ENCODE measurements at places on chromosomes 12 and 14.

DNA sequence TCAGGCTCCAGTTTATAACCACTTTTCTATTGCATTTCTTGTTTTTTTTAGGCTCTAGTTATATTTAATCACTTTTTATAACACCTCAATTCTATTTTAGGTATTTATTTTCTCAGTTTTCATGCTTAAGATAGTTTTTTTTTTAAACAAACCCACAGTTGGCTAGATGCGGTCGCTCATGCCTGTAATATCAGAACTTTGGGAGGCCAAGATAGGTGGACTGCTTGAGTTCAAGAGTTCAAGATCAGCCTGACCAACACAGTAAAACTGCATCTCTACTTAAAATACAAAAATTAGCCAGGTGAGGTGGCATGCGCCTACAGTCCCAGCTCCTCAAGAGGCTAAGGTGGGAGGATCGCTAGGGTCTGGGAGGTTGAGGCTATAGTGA is 93.0 kb downstream of the PPP1R12A start:
- DNase-seq: no peak

DNA sequence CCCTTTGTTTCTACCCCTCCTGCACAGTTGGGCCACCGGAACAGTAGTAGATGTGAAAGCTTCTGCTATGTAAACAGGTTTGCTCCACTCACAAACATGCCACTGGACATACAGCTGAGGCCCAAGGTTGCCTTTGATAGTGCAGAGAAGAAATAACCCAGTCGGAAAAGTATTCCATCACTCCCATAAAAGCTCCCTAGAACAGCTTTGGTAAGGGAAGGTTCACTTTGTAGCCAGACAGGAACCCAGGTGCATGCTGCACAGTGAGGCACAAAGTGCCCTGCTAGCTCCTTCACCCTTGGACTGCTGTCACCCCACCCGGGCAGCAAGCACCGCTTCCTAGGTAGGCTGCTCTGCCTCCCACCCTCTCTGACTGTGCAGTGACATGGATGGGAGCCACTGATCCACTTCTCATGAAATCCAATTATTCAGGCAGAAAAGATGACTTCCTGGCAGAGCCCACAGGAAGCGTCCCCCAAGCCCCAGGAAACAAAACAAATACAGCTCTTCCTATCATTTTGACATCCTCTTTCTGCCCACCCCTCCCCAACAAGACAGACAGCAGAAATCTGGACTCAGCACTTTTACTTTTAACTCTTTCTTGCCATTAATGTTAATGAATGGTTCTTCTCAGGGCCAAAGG is 100.2 kb downstream of the SRGAP1 start:
- no peak for DNase-seq

- DNase-seq: no peak
These were observed 857 bp downstream of the ETNK1 start for GRCh38 chr12:22625762-22626294.

DNA sequence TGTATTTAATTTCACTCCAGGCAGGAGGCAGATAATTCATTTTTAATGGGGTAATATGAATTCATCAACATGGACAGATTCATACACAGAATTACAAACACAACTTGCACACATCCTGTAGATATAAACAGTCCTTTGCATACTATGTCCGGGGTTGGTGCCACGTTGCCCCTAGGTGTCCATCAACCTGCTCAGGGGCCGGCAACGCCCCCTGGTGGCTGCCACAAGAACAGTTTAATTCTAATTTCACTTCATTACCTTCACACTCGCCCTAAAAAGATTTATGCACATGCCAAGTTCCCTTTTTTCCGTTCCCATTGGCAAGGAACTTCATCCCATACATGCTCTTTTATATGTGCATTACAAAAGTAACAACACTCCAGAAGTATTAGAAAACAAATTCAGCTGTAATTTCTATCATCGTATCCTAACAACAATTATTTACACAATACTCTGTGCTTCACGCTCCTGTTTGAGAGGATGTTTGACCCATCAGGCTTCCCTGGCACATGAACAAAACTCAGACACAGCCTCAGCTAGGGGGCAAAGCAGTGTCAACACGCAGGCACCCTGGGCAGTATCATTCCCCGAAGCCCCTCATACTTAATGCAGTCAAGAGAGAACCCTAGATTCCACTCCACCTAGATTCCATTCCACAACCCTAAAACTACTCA is 15.5 kb downstream of the MANSC1 start:
- peak; percentile 27 for DNase-seq

DNA sequence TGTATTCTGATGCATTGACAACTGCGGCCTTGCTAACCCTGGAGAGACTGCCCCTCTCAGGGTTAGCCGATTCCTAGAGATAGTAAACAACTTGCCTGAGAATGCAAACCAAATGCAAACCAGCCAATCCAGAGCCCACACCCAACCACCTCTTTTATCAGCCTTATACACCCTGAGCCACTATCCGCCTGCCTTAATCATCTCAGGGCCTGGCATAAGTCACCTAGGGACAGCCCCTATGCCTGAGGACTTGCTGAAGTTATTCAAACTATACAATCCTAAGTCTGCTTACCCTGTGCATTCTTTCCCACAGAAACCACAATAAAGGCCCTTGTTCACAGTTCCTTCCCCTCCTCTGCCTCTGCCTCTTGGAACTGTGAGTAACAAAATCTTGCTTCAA is 177.2 kb downstream of the KCNA5 start:
- no peak for DNase-seq

DNA sequence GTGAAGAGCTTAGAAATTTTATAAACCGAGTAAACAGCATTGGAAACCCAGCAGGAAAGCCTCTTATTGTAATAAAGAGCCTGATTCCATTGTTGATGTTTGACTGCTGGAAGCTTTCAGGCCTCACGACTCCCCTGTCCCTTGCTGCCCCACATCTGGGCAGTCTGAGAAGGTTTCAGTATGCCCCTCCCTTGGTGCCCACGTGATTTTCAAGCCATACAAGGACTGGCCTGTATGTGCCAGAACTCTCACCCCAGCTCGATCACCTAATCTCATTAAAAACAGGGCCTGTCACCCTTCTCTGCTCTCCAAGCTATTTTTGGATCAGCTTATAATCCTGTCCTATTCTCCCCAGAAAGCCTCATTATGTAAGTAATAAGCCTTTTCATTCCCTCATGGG is 7.5 kb upstream of the PYROXD1 start:
- no peak for DNase-seq

- DNase-seq: no peak
These were observed 57.9 kb downstream of the PDE3A start for GRCh38 chr12:20426191-20426590.

DNA sequence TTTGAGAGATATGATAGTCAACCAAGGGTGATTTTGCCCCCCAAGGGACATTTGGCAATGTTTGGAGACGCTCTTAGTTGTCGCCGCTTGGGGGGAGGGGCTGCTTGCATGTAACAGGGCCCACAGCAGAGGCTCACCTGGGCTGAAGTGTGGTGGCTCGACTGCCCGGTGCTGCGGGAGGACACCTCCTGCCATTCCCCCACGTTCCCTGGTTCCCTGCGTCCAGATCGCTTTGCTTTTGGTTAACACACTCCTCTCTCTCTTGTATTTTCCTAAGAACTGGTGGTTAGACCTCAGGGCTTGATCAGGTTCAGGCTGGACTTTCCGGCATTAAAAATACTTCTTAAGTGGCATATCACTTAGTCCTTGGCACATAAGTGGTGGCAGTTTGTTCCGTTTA is 18.9 kb downstream of the PPP2R5C start:
- DNase-seq: no peak

GRCh38 chr14:71525663-71526221 is 406.5 kb upstream of the RGS6 start:
- DNase-seq: no peak

DNA sequence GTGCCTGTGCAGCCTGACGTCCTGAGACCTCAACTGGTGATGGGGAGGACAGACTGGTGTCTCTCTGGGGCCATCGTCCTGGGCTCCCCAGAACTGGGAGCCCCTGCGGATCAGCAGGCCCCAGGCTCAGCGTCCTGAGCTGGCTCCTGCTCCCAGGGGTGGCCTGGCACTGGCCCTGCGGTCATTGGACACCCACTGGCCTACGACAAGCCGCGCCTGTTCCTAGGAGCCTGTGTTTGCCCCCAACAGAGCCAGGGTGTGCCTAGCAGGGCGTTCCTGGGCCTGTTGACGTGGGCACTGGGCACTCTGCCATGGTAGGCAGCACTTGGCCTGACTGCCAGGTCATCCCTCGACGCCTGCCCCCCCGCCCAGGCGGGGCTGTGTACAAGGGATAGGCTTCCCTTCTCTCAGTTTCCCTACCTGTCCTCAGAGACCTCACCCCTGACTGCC is 8.4 kb downstream of the ADSS1 start:
- no peak for DNase-seq

DNA sequence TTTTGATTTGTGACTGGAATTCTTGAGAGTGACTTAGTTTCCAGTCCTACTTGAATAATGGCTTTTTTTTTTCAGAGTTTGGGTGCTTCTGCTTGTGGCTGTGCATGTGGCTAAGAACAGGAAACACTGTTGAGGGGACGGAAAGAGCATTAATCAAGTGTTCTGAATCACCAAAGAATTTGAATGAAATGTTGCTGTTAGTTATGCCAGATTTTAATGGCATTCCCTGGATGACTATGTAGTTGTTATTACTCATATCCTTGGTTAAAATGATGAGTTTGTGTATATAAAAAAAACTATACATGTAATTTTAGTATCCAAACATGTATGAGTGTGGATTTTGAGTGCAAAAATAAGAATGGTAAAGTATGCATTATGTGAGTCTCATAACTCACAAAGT is 347.9 kb downstream of the BCAT1 start:
- no peak for DNase-seq

- no peak for DNase-seq
These were observed 5.9 kb upstream of the A2ML1 start for GRCh38 chr12:8816448-8817050.

DNA sequence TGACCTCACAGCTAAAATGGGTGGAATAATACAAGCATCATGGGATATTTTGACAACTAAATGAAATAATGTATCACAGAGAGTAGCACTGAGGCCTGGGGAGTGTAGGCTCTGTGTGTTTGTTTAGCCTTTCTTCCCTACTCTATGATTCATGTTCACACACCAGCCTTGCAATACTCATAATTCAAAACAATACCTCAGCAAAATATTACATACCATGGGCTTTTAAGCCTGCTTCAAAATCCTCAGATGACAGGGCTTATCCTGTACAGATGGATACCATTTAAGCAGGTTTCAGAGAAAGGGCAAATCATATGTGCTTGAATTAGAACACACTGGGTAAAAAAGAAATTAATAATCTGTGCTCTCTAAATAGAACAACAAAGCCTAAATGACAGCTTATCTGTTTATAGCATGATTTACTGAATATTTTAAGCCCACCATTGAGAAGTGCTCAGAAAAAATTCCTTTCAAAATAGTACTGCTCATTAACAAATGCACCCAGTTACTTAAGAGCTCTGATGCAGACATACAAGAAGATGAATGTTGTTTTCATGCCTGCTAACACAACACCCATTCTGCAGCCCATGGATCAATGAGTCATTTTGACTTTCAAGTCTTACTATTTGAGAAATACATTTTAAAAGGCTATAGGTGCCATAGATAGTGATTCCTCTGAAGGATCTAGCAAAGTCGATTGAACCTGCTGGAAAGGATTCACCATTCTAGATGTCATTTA is 84.9 kb upstream of the ADAMTS20 start:
- DNase-seq: no peak

GRCh38 chr12:80936642-80937390 is 918 bp downstream of the LIN7A start:
- DNase-seq: no peak

DNA sequence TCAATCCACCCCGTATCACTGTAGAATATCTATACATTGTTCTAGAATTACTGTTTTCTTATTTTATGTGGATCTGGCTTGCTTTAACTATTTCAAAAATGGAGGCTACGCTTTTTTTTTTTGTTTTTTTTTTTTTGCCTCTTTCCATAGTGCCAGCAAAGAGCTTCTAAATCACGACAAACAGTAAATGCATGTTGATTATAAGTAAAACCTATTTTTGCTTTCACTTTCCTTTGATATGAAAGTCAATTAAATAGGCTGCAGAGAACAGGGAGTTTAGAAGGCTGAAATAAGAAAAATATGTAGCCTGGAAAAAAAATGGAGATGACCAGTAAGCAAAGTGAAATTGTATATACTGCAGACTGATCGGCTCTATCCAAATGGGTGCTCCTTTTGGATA is 112.3 kb upstream of the AMIGO2 start:
- DNase-seq: peak; percentile 41

DNA sequence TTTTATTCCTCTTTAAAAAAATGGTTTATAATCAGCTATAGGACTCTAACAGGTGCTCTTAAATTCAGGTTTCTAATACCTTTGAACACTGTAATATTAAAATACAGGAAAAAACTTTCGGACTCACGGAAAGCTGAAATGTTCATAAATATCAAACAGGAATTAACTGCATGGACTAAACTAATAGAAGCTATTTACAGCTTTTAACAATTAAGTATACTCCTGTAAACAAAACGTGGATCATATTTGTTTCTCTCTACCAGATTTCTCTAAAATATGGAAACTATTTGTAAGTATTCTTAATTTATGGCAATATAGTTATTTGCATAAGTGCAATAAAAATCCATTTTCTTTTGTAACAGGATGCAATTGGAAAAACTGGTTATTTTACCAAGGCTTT is 108.9 kb upstream of the RESF1 start:
- no peak for DNase-seq

GRCh38 chr12:66709893-66710292 is 31.0 kb upstream of the GRIP1 start:
- no peak for DNase-seq

GRCh38 chr12:129750421-129750820 is 153.4 kb downstream of the TMEM132D start:
- no peak for DNase-seq
